ENCODE measurements at places on chromosomes 3 and 15. TPM values are rescaled to one million over a fixed set of nuclear protein-coding genes. Genes with fewer than 3 reads are reported as not detected.

Gene ZIC1
- not detected for total RNA-seq

Gene TRIM42
- not detected for total RNA-seq

Gene TMEM158
- 0.42 TPM for total RNA-seq

Gene RARB
- total RNA-seq: 19.3 TPM

Gene MYL3
- not detected for total RNA-seq

Gene ROPN1
- not detected for total RNA-seq

GRCh38 chr3:99945328-99945995 lies 127.8 kb downstream of the CMSS1 start:
- no peaks in the 10 kb centered on the region for H3K36me3 ChIP-seq
- no peaks in the 10 kb centered on the region for H3K27me3 ChIP-seq
- H3K4me3 ChIP-seq: no peak overlapping the region
- DNase-seq: peak; percentile 33
- H3K4me1 ChIP-seq: no peaks in the 10 kb centered on the region

GRCh38 chr3:134937256-134938028 lies 142.4 kb downstream of the EPHB1 start:
- no peak for DNase-seq
- H3K4me3 ChIP-seq: no peak overlapping the region
- H3K36me3 ChIP-seq: no peaks in the 10 kb centered on the region
- no peaks in the 10 kb centered on the region for H3K27me3 ChIP-seq

DNA sequence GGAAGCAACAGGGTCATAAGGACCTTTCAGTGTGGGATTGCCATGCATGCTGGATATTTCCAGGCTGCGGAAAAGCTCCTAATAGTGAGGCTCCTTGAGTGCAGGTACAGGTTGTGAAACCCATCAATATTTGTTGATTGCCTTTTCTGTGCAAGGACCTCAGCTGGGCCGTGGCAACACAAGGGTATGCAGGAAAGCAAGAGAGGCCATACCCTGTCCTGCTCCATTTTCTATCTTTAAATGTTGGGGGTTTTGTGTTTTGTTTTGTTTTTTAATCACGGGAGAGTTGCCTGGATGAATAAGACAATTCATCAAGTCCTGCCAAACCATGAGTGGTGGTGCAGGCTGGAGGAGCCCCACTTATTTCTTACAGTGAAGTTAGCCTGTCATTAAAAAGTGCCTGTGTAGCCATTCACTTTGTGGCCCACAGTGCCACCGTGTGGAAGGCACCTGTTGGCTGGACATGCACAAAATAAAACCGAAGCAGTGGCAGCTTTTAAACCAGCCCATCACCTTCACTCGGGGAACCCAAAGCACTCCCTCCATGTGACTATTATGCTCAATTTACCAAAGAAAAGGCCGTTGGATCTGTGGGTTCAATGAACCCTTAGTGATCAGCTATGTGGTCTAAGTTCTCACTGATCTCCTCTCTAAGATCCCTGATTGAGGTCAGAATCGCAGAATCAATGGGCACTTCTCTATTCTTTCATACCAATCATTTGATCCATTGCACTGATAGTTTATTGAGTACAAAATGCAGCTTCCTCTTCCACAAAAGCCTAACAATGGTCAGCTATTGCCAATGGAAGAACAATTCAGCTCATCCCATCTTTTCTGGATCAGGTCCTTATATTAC lies 42.2 kb downstream of the CLDN18 start:
- no peak overlapping the region for H3K27ac ChIP-seq
- H3K36me3 ChIP-seq: no peaks in the 10 kb centered on the region
- H3K27me3 ChIP-seq: no peaks in the 10 kb centered on the region
- H3K4me3 ChIP-seq: no peak overlapping the region
- peak; percentile 38 for DNase-seq
- H3K4me1 ChIP-seq: no peaks in the 10 kb centered on the region

DNA sequence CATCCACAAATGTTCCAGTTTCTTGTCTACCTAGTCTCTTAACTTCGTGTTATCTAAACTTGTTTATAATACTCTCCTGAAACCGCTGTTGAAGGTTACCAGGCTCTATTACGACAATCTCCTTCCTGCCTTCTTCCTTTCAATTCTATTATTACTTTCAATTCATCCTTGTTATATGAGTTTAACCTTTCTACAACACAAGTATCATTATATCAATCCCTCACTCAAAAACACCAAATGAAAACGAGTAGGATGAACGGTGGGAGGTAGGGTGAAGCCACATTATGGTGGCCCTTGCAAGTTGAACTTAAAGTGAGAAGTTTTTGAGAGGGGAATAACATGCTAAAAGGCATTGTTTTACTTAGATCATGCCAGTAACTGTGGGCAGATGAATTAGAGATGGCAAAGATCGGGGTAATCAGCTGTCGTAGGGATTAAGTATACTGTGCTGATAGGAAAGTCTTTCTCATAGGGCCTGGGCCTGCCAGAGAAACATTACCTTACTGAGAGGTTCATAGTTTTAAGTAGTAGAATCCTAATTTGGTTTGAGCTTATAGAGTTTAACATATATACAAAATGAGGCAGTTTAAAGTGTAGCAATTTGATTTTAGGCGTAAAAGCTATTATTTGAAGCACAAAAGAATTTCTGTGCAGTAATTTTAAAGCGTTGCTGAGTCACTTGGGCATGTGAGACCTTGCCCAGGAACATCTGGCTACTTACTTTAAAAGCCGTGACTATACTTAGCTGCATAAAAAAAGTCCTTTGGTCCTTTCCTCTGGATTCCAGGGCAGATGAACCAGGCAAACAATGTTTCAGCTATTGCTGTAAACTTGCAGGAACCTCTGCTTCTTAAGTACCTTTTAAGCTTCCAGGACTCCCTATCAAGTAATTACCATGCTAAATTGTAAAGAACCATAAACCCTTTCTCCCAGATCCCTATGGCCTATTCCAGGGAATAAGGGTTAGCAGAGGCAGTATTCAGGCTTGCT lies 3.3 kb upstream of the CEP97 start:
- H3K4me3 ChIP-seq: no peak overlapping the region
- no peak overlapping the region for H3K27ac ChIP-seq
- H3K4me1 ChIP-seq: peaks cover 13% of the 10 kb centered on the region
- no peaks in the 10 kb centered on the region for H3K27me3 ChIP-seq

All from endothelial cell of umbilical vein (primary cell).